ENCODE measurements at places on chromosomes 13 and 19.
A peak's percentile ranks its signal among the peaks of the same experiment; 100 is the strongest.

- DNase-seq: no peak
Measured at GRCh38 chr13:93262729-93263345, 36.2 kb downstream of the GPC6 start.

DNA sequence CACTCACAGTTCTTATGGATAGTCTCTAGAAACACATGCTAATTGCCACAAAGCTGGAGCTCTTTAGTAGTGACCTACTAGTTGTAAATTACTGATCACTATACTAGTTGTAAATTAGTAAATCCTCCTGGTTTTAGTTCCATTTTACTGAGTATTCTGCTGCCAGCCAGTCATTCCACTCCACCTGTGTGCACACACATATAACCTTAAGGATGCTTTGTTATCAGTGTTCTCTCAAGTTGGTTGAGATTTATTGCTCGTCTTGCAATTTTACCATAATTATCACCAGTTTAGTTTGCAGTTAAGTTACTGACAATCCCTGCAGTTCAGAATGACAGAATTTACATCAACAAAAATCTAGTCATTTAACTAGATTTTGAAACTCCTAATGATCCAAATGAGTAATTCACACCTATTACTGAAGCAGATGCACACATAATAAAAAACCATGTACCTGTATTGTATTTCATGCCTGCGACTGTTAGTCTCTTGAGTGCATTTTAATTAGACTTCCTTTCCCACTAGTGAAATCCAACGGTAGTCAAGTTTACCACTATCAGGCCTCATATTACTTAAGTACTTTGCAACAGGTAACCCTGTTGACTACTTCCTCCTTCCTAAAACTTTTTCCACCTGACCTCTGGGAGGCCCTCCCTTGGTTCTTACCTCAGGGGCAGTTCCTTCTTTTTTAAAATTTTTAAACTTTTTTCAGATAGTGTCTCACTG is 7.6 kb downstream of the TPT1 start:
- DNase-seq: no peak

GRCh38 chr19:41415154-41415571 is 12.0 kb downstream of the B3GNT8 start:
- no peak for DNase-seq

DNA sequence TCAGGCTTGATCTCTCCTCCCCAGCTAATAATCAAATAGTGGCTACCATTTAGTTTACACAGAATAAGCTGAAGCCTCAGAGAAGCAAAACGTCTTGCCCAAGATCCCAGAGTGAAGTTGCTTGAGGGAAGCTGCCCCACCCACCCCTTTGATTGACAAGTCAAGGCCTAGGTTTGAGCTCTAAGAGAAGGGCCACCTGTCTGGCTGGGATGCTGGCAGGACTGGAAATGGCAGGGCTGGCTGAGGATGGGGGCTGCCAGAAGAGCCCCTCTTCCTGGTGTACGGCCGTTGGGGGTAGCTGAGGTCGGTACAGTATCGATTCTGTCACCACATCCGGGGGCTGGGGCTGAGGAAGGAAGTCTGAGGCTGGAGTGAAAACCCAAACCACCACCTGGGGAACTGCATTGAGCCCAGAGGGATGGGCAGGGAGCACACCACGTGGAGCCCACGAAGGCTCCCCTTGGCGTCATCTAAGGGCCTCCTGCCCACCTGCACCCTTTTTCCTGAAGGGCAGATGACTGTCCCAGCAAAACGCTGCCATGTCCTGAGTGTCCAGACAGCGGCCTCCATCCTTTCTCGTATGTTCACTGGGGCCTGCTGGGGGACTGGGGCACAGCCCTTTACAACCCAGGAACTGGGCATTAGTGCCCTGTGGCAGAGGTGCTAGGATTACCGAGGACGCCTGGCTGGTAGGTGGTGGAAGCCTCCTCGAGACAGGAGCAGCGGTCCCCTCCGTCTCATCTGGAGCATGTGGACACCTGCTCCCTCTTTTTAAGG is 1.4 kb upstream of the PRKD2 start:
- DNase-seq: peak; percentile 68

GRCh38 chr19:14482172-14482941 is 7.2 kb upstream of the PTGER1 start:
- DNase-seq: no peak

- peak; percentile 23 for DNase-seq
Measured at GRCh38 chr13:50810998-50811397, 32.5 kb downstream of the DLEU7 start.

- no peak for DNase-seq
Measured at GRCh38 chr19:33510462-33511194, 11.0 kb downstream of the PEPD start.

DNA sequence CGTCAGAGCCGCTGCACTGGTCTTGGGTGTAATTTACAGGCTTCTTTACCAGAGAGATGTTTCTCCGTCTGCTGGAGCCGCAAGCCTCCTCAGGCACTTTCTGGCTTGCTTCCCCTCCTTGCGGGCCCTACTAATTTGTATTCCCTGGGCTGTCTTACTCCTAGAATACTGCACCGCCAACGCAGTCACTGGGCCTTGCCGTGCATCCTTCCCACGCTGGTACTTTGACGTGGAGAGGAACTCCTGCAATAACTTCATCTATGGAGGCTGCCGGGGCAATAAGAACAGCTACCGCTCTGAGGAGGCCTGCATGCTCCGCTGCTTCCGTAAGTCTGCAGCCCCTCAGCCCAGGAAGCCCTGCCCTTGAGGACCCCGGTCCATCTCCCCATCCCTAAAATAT is 14.1 kb upstream of the C19orf33 start:
- no peak for DNase-seq

DNA sequence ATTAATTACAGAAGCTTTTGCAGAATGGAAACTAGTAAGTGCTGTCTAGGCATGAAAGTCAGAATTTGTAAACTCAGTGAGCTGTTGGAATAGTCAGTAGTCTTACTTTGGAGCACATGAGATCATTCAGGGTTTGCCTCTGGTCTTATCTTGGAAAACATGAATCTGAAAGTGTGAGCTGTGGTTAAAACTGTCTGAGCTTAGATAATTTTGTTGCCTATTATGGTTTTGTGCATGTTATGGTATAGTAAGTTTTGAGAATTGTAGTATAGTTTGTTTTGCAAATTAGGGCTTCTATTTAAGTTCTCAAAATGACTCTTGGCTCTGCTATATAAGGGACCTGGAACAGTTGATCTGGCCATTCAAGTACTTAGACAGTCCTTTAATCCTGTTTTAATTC is 53.7 kb upstream of the TRPC4 start:
- DNase-seq: no peak

DNA sequence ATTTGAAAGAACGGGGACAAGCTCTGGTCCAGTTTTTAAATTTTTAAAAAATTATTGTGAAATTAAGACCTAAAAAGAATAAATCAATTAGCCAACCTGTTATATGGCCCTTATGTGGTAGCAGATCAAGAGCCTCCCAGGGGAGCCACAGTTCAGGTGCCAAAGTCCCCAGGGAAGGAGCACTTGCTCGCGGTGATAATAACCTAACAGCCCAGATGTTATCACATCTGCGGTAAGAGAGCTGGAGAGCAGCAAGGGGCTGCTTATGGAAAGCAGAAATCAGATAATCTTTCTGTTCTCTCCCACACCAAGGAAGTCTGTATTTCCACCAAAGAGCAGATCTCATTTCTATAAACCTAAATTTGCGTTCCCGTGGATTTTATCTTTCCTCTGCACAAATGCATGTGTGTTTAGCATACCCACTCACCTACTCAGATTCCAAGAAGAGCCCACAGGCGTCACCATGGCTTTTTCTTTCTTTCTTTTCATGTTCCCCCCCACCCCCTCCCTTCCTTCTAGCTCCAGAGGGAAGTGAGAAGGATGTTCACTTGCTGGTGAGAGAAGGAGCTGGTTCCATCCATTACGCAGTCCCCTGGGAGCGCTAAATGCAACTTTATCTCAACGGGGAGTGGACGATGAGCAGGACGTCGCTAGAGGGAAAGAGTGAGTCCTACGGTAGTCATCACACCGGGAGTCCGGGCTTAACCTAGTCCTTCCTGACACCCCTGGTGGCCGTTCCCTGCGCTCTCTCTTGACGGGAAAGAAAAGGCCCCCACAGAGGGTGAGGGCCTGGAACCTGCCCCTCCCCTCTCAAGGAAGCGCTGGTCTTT is 1.6 kb upstream of the POU4F1 start:
- DNase-seq: peak; percentile 41

Measured in germinal center (tissue), 1 donor.